Cardiac septum (tissue), 1 donor: ENCODE measurements at places on chromosomes 4 and X. TPM values are rescaled to one million over a fixed set of nuclear protein-coding genes. Genes with fewer than 3 reads are reported as not detected.

TLR6 gene
- 1.2 TPM for total RNA-seq

SEPTIN11 gene
- total RNA-seq = 41.5 TPM

VCX gene
- total RNA-seq = not detected

SLC6A8 gene
- 144 TPM for total RNA-seq

TRPC5OS gene
- total RNA-seq = not detected

SLC25A43 gene
- total RNA-seq = 2.1 TPM

LRP2BP gene
- total RNA-seq = 1.5 TPM

BRS3 gene
- total RNA-seq = not detected

DAPP1 gene
- total RNA-seq = 0.43 TPM

FAM114A1 gene
- 26.1 TPM for total RNA-seq

MPC1L gene
- total RNA-seq = not detected

RASGEF1B gene
- total RNA-seq = 2.4 TPM

ZFP92 gene
- 0.40 TPM for total RNA-seq

FGF13 gene
- total RNA-seq = 1.2 TPM

ARHGEF6 gene
- 51.3 TPM for total RNA-seq

AADAT gene
- total RNA-seq = 2.0 TPM

GUCY1A1 gene
- total RNA-seq = 40.5 TPM

CT45A1 gene
- total RNA-seq = not detected

SHOX gene
- total RNA-seq = 0.11 TPM

WAS gene
- total RNA-seq = 2.8 TPM
